ENCODE measurements at places on chromosomes 4 and X. TPM values are rescaled to one million over a fixed set of nuclear protein-coding genes. Genes with fewer than 3 reads are reported as not detected.

DNA sequence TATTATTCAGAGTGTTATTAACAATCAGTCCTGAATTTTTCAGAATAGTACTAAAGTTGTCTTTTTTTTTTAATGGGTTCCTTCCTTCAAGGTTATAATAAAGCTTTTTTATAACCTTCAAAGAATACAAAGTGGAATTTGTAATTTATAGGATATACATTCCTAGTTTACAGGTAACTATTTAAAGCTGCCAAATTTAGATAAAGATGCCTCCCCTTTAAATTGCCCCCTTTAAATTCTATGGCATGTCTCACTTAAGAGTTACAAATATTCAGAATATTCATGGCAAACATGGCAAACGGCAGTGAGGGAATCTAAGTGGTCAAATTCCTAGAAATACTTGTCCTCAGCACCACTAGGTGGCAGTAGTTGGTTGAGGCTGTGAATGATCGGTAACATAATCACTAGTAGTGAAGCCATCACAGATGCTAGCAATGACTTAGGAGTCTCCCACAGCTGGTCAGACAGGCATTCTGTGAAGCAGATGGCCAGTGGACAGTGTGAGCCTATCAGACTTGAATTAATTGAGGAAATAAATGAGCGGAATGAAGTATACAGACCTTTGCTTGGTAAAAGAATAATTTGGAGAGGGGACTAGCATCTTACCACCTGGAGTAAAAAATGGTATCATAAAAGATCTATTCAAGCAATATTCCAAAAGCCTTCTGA, 86.4 kb downstream of the CBR4 start:
- peak; percentile 69 for DNase-seq

DNA sequence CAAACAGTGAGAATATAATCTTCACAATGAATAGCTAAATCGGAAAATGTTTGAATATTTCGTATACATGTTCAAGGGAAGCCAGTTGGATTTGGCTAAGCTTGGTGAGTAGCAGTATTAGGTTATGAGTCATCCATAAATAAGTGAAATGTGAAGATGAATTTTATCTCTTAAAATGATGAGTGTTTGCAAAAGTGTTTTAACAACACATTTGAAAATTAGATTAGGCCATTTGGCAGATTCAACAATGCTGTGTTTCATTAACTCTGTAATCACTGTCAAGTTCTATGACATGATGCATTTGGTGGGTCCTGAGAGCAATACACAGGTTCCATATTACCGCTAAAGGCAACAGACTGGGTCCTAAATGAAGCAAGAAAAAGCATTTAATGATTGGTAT, 301.9 kb upstream of the PRPS2 start:
- no peak for DNase-seq

GRCh38 chrX:41480508-41481260, 33.5 kb downstream of the NYX start:
- DNase-seq = no peak

DNA sequence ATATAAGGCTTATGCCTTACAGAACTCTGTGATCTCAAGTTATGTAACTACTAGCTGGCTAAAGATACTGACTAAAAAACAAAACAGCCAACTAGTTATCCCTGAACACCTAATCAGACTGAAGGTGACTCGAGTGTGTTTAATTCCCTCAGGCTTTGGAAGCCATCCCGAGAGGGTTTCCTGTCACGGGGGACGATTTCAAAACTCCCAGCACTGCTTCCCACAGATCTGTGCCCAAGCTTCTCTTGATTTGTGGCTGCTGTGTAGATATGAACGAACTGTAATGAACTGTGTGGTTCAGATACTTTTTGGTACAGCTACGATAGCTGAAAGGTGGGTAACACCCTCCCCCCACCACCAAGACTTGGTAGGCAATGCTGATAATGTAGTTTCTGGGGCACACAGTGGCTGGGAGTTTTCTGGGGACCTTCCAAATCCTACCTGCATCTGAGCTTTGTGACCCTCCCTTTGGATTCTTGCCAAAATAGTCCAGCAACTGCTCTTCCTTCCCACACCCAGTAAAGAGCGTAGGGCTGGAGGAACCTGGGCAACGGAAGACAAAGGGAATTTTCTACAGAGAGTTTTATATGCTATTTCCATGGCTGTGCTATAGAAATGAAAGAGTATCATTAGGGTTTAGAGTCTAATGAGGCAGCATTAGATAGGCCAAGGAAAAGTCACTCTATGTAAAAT, 148.8 kb downstream of the MGST2 start:
- DNase-seq = no peak

GRCh38 chr4:119721878-119722277, 93.3 kb upstream of the PDE5A start:
- DNase-seq = no peak

The UGT8 gene
- total RNA-seq = 6.3 TPM

The DDIT4L gene
- total RNA-seq = 0.14 TPM

The ARMCX1 gene
- total RNA-seq = 30.6 TPM

- DNase-seq = no peak
Measured at GRCh38 chr4:44660396-44660795, 9.0 kb upstream of the YIPF7 start.

GRCh38 chrX:41912923-41913322, 10.4 kb downstream of the CASK start:
- DNase-seq = no peak

DNA sequence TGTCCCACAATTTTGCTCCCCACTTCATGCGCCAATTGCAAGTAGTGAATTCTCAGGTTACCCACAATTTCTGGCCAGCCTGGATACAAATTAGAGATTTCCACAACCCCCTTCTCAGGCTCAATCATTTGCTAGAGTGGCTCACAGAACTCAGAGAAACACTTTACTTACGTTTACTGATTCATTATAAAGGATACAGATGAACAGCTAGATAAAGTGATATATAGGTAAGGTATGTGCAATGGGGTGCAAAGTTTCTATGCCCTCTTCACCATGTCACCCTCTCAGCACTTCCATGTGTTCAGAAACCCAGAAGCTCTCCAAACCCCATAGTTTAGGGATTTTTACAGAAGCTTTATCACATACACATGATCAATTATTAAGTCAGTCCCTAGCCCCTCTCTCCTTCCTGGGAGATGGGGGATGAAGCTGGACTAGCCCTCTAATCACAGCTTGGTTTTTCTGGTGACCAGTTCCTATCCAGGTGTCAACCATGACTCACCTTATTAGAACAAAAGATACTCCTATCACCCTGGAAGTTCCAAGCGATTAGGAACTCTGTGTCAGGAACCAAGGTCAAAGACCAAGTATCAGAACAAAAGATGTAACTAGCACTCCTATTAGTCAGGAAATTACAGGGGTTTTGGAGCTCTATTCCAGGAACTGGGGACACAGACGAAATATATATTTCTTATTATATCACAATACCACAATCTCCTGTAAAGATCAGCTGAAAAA, 33.5 kb upstream of the PRRG1 start:
- no peak for DNase-seq

- DNase-seq = no peak
Measured at GRCh38 chrX:152343306-152343705, 107.8 kb downstream of the GABRA3 start.

DNA sequence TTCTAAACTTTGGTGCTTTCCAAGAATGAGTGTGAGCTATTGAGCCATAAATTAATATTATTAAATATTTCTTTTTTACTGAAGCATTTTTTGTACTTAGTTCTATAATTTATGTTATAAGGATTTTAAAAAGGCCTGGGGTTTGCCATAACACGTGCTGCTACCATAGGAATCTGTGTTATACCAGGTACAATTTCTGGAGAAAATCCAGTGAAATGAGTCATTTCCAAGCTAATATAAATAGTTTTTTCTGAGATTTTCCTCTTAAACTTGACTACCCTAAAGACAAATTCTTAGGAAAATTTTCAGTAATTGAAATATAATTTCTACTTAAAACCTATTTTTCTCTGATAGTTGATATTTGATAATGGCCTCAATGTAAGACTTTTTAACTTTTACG, 130.8 kb downstream of the TLL1 start:
- no peak for DNase-seq

DNA sequence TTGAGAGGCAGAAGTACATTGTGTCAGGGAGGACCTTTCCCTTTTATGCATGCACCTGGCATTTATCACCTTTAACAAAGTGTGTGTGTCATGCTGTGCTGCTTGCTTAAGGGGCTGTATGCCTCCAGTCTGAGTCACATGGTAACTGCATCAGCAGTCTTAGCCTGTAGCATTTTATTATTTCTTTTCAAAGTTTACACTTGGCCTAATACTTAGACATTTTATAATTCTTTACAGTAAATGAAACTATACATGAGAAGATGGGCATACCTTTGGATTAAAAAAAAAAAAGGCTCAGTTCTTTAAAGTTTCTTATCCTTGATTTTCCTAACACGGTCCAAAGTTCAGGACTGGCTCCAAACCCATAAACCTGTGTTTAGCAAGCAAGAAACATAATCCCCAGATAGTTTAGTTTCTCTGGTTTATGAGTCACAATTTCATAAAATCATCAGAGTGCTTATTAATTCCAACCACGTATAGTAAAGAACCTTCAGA, 14.6 kb downstream of the NPNT start:
- no peak for DNase-seq

GRCh38 chr4:82801910-82802521, 3.4 kb upstream of the SCD5 start:
- DNase-seq = no peak

GRCh38 chr4:152223600-152223999, 312.3 kb downstream of the FBXW7 start:
- no peak for DNase-seq

The L1CAM gene
- total RNA-seq = 133 TPM

DNA sequence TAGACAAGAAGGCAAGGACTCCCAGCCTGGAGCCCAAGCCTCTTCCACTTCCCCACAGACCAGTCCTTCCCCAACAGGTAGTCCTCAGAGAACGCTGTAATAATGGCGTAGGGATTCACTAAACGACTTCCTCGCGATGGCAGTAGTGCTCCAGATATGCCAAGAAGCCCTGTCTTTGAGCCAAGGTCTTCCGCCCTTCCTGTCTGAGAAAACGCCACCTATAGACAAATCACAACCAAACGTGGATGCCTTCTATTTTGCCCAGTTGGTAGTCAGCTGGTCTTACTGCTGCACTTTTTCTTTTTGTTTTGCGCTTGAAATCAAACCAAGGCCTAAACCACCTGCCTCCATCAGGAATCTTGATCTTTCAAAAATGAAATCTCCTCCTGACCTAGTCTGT, 203.3 kb downstream of the OR13H1 start:
- DNase-seq = no peak

DNA sequence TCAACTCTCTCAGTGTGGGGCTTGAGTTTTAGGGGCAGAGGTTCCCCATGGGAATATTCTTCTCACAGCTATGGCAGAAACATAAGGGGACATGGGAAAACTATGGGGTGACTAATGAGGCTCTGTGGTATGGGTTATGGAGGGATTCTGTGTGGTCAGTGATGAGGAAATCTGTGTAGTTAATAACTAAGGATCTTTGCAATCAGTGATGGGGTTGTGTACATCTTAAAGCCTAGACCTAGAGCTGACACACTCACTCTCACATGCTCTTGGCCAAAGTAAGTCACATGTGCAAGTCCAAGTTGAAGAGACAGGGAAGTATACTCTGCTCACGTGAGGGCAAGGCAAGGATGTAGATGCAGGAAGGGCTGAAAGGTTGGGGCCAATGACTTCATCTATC, 86.4 kb upstream of the UXT start:
- no peak for DNase-seq

DNA sequence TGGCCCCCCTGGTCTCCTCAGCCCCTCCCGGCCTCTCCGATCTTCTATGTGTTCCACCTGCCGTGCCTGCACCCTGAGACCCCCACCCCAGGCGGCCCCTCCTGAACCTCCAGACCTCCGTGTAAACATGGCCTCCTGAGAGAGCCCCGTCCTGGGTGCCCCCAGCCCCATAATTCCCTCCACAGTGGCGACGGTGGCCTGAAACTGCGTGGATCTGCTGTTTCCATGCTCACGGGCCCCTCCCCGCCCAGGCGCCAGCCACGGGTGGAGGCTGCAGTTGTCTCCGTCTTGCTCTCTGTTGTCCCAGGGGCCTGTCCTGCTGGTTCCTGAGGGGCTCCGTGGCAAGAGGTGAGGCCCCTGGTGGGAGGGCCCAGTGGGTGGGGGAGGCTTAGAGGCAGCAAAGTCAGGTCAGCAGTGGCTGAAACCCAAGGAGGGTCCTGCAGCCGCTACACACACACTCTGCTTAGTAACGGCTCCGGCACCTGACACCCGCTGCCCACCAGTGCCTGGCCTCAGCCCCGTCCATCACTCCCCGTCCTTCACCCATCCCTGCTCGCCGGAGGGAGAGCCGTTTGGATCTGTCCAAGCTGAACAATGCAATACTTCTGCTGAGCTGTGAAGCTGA, 75.8 kb downstream of the FAM53A start:
- DNase-seq = no peak

The PAGE5 gene
- not detected for total RNA-seq

GRCh38 chr4:77172336-77172735, 15.3 kb downstream of the CCNG2 start:
- no peak for DNase-seq

GRCh38 chr4:87565746-87566145, 36.6 kb upstream of the SPARCL1 start:
- DNase-seq = no peak

The CTSO gene
- 1.7 TPM for total RNA-seq

DNA sequence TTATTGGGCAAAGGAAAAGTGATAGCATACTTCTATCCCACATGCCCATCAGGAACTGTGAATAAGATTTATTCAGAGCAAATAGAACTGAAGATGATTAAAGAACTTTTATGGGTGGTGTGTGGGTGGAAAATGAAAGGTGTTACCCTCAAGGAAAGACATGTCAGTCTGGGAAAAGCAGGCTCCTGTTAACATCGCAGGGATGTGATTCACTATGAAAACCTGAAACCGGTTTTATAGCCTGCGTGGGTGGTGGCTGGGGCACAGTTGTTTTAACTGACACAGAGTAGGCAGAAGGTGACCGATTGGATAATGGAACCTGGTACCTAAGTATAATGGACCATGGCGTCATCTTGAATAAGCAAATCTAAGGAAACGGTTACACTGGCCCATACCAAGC, 61.3 kb upstream of the CASK start:
- DNase-seq = no peak

DNA sequence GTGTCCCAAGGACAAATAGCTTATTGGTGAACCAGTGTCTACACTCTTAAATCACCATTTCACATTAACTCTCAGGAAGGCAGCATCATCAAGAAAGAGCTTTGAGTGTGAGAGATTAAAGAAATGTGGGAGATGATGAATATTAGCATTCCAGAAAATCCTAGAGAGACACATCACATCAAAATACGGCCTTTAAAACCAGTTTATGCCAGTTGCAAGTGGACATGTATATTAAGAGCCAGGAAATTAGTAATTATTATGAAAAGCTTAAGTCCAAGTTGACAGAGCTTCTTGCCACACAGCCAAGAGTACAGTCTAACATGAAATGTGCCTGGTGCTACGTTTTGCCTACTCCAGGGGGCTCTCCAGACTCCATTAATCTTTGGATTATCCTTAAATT, 503.0 kb upstream of the BOD1L1 start:
- DNase-seq = no peak

Data from neural crest cell (in vitro differentiated cells).